ENCODE measurements at places on chromosomes 6 and 20.

DNA sequence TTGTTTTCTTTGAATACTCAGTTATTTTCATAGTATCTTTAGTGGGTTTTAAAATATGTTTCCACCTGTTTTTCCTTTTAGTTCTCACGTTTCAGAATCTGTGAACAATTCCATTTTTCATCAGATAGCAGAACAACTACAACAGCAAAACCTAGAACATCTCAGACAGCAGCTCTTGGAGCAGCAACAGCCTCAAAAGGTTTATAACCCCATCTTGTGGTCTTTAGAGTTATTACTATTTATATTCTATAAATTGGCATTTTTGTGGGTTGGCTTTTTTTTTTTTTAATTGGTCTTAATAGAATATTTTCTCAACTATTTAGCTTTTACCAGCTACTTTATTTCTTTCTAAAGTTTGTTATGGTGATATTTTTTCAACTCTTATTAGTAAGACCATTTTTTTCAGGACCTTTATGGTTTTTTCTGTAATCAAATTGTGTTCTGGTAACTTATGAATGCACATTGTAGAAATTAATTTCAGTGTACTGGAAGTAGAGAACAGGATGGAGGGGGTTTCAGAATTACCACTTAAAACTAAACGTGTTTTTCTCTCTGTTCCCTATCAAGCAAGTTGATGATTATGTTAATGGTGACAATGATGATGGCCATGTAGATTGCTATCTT, 72.2 kb downstream of the SCAF8 start:
- DNase-seq: no peak

DNA sequence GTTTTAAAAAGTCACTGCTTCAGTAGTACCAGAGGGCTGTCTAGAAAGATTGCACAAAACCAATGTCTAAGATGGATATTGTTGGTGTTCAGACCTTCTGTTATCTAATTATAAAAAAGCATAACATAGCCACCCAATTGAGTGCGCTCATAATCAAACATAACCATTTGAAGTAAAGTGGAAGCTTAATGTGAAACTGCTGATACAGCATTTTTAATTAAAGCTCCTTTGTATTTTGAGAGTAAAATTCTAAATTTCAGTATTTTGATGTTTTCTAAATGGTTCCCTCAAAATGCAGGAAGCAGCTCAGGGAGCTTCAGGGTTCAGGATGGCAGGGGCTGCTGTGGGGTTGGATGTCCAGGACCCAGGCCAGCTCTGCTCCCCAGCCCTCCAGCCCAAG, 291.8 kb upstream of the ZFP64 start:
- DNase-seq: no peak

DNA sequence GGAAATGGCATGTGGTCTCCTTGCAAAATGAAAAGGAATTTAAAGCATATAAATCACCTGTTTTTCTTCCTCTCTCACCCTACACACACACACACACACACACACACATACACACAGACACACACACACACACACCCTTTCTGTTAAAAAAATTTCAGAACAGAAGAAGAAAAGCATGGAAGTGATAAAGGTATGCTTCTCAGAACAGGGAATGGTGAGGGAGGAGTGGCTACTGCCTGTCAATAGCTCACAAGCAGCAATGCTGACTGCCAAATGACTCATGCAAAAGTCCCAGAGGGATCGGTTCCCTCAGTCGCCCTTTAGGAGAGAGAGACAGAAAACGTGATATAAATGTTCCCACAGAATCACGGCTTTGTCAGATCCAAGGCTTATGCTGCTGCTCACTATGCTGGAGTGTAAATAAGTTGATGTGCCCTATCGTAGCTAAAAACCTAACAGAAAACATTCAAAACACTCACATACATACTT, 102.6 kb downstream of the IBTK start:
- DNase-seq: no peak

GRCh38 chr6:105791583-105792318, 294.4 kb upstream of the PRDM1 start:
- DNase-seq: no peak

DNA sequence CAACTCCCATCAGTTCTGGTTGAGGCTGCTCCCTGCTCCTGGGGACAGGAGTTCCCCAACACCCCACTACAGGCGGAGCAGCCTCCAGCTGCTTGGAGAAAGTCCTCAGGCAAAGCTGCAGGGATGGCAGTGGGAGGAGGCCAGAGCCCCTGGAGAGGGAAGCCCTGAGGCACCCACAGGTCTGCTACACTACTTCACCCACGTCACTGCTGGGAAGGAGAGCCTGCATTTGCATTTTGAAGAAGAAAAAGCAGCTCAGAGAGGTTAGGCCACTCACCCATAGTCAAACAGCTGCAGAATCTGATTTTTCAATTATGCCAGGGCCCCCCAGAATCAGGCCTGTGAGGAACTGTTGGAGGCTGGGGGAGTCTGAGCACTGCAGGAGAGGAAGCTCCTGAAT, 17.2 kb downstream of the BFSP1 start:
- no peak for DNase-seq

GRCh38 chr6:129577691-129578090, 132.3 kb downstream of the ARHGAP18 start:
- DNase-seq: no peak

GRCh38 chr20:64222291-64222735, 33.2 kb upstream of the PCMTD2 start:
- no peak for DNase-seq

GRCh38 chr20:16013631-16014030, 559.6 kb downstream of the KIF16B start:
- no peak for DNase-seq

DNA sequence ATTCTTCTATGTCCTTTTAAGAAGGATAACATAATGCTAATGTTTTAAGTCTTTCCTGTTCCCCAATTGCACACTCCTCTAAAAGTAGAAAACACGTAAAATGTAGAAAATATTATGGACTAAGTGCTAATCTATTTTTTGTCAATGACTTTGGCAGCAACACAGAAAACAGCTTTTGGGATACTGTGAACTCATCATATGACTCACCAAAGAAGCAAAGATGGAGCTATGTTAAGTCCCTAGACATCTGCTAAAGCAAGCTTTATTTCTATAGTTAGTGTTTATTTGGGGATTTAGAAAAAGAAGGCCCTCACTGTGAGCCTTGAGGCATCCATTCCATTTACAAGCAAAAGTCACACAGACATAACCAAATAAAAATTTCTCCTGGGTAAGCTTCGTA, 23.0 kb downstream of the OPN5 start:
- DNase-seq: no peak

GRCh38 chr6:142716097-142716496, 228.9 kb downstream of the HIVEP2 start:
- DNase-seq: no peak

DNA sequence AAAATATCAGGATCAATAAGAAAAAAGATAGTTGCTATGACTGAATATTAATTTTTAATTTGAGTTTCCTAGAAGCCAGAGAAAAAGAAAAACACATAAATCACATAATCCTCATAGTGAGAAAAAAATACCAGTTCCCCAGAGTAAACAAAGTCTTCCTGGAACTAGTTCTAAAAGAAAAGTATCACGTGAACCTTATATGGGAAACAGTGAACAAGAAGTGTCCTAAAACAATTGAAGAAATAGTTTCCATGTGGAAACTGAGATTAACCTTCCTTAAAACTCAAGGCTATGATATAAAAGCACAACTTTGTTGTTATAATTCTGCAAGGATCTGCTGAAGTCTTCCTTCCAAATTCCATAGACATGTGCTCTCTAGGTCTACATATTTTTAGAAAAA, 50.6 kb downstream of the RCAN2 start:
- DNase-seq: no peak

DNA sequence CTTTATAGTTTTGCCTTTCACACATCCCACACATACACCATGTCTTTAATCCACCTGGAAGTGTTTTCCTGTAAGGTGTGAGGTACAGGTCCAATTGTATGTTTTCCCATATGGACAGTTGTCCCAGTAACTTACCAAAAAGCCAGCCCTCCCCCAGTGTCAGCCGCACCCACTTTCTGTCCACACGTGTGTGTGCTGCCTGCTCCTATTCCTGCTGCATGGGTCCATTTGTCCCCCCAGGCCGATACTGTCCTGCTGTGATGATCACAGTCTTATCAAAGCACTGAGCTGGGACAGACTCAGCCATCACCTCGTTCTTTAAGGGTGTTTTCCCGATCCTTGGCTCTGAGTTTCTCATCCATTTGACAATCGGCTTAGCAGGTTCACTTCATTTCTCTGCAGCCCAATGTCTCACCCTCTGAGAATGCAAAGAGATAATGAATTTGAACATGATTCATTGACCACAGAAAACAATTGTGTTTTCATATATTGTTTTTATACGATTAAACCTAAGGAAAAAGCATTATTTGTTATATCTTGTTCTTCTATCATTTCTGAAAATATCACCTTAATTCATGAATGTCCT, 9.6 kb downstream of the VSX1 start:
- DNase-seq: no peak

DNA sequence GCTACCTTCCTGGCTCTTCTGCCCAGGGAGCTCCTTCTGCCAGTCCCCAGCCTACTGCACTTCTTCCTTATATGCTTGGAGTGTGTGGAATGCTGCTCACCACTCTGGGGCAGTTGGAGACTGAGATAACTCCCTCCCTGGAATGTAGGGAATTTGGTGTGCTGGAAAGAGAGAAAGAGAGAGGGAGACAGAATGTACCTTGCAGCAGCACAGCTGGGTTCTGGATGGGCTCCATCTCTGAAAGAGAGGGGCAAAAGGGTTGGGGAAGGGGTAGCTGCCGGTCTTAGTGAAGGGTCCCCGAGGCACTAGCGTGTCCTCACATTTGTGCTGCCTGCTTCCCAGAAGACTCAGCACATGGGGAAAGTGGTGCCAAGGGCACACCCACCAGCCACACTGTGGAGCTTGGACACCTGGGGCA, 40.2 kb upstream of the DDR1 start:
- no peak for DNase-seq

DNA sequence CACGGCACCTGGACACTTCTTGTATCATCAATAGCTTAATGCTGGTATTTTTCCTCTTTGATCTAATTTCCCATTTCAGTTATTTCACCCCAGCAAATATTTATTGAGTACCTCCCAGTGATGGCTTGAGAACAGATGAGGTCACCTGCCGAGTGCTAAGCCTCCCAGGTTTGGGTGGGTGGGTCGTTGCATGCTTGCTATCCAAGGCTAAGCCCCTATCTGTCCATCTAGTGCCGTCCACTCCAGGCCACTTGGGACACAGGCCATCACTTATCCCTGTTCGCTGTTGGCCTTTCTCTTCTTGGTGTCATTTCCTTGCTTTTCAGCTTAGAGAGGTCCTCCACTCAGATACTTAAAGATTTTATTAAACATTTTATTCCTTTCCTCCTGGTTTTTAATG, 10.8 kb upstream of the NNAT start:
- DNase-seq: no peak

GRCh38 chr6:43367245-43367984, 2.0 kb downstream of the ZNF318 start:
- DNase-seq: no peak

- no peak for DNase-seq
Observed at GRCh38 chr20:21395666-21396598, 1.4 kb downstream of the NKX2-4 start.

DNA sequence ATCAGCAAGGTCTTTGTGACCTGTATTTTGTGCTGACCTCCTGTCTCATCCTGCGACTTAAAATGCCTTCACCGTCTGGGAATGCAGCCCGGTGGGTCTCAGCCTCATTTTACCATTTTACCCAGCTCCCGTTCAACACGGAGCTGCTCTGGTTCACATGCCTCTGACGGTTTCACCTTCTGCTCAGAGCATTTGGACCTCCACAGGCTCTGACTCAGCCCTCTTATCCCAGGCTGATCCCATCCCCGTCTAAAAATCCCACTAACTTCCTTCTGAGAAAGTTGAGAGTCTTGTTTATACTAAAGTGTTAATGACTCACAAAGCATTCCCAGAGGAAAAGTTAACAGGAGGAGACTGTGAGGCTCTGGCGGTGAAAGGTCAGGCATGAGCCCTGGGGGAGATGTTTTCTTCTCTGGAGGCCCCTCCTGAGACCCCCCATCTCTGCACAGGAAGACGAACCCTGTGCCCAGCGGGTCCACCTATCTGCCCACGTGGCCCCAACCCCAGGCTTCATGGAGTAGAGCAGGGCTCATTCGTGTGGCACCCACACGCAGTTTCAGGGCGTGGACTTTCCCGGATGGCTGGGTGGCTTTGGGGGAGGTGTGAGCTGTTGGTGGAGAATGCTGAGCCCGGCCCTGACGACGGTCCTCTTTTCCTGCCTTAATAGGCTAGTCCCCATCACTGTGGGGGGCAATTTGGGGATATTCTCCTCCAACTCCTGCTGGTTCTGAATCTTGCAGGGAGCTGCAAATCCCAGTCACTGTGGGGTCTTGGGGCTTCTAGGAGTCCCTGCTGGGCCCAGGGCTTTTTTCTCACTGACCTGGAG, 3.3 kb upstream of the BIRC7 start:
- no peak for DNase-seq

DNA sequence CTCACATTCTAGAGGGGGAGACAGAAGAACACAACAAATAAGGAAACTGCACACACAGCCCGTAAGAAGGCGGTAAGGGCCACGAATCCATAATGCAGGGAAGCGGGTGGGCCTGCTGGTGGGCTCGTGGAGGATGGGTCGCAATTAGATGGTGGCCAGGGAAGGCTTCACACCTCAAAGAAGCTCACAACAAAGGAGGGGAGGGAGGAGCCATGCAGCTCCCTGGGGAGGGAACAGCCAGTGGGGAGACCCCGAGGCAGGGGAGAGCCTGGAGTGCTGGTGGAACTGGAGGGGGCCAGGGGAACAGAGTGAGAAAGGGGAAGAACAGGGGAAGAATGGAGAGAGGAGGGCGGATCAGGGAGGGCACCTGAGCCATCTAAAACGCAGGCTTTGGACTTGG, 13.4 kb downstream of the SRC start:
- DNase-seq: no peak

DNA sequence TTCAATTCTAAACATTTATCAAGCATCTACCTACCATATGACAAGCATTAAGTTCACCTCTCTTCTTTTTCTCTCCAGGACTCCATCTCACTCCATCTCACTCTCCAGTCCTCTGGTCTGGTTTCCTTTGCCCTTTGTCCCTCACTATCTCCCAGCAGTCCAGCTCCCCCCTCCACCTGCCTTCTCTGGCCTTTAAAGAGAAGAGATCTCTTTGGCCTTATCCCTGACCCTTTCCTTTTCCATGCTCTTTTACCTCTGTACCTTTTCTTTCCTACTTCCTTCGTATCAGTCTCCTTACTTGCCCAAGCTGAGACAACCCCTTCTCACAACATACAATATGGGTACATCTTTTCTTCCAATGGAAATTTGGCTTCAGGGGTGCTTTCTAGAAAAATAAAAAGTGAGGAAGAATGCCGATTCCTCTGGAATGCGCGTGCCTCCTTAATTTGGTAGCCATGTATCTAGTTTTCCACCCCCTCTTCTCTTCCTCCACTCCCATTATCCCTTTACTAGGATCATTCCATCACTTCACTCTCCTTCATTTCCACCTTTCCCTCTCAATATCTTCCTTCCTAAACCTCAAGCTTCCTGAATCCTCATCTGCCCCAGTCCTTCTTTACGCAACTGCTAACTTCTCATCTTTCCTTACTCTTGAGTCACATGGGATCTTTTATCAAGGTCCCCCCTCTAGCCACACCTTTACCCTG, 745 bp upstream of the AGPAT1 start:
- DNase-seq: no peak

All from activated naive CD8-positive, alpha-beta T cell treated with anti-CD3 and anti-CD28 coated beads, Interleukin-2, amount 50 U/mL, for 16 hours (primary cell).